ENCODE measurements at places on chromosomes 2 and 18.

DNA sequence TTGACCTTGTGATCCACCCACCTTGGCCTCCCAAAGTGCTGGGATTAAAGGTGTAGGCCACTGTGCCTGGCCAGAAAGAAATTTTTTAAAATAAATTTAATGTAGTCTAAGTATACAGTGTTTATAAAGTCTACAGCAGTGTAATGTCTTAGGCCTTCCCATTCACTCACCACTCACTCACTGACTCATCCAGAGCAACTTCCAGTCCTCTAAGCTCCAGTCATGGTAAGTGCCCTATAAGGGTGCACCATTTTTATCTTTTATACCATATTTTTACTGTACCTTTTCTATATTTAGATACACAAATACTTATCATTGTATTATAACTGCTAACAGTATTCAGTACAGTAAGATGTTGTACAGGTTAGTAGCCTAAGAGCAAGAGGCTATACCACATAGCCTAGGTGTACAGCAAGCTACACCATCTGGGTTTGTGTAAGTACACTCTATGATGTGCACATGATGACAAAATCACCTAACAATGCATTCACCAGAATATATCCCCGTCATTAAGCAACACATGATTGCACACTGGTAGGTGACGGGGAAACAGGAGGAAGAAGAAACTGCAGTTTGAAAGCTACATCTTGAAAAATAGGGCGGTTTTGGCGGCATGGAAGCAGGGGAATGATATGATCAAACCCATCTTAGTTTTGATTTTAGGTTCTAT lies 105.1 kb upstream of the ITGB6 start:
- DNase-seq, result no peak

DNA sequence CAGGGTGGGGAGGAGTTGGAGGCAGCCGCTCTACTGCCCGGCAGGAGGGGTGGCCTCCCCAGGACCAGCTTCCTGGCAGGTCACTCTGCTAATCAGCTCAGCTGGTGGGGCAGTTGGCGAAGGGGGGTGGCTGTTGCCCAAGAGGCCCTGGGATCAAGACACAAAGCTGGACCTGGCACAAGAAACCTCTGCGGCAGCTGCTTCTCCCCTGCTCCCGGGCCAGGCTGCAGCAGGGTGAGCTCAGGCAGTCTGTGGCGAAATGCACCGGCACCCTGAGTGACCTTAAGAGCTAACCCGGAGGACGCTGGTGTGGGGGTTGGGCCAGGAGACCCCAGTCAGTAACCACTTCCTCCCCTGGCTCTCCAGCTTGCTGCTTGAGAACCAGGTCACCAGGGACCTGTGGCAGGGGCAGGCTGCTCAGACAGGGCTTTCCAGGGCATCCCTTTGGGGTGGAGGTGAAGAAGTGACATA lies 31.1 kb downstream of the TOGARAM2 start:
- no peak for DNase-seq

- DNase-seq, result no peak
These were observed 50.9 kb downstream of the MARCO start for GRCh38 chr2:118992740-118993391.

DNA sequence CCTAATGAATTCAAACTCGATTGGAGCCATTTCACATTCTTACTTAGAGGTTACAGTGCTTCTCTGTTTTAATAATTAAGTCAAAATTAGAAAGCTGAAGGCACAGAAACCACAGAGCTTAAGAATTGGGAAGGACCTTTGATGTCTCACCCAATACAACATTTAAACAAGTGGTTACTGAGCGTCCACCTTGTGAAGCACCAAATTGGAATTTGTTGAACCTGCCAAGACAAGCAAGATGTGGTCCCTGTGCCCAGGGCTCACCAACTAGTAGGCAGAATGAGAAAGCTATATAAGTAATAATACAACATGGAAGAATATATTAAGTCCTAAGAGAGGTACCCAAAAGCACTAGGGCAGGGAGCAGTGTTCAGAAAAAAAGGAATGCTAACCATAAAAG lies 64.5 kb upstream of the NPAS2 start:
- DNase-seq, result no peak

DNA sequence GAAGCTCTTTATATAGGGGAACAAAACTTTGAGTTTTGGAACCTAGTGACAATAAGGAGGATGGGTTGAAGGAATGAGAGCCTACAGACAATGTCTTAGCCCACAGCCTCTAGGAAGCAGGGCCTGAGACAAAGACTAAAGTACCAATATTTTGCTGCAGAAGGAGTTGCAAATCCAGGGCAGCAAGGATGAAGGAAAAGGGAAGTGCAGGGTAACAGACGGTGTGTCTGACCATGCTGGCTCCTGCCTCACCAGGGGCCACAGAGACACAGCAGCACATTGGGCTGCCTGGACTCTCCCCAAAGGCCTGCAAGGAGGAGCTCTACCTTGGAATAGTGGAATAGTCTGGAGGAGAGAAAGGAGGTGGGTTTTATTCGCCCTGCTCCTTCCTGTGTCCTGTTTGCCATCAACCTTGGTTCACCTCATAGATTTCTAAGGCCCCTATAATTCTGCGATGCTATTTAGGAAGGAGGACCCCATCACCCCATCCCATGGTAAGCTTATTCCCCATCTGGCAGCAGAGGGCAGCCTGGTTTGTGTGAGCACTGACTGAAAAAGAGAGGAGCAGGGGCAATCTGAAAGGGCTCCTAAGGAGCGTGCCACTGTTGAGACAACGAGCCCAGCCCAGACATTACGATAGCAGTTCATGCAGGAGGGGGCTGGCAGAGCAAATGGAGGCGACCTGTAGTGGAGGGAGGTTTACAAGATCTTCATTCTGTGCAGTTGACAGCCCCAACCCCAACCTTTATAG lies 143.4 kb downstream of the MGAT5 start:
- DNase-seq, result no peak

DNA sequence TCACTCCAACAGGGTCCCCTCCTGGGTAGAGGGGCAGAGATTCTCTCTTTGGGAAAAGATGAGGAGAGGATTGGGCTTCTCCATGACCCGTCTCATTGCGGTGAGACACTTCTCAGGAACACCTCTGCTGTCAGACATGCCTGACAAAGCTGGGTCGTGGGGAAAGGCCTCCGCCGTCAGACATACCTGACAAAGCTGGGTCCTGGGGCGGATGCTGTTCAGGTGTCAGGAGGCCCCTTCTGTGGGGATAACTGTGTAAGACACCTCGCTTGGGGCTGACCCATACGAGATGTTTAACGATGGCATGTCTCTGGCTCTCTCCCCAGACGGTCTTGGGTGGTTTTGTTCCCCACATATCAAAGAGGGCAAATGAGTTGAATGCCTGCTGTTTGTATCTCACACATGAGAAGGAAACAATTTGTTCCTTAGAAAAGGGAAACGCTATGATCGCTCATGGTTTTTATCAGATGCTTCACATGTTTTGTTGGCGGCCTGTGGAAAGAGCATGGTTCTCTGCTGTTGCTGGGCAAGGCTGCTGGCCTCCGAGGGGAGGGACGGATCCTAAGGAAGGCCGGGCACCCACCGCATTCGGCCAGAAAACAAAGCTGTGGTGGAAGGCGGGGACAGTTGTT lies 40.8 kb upstream of the PXDN start:
- no peak for DNase-seq

GRCh38 chr2:237222178-237222577 lies 136.5 kb downstream of the COPS8 start:
- no peak for DNase-seq

DNA sequence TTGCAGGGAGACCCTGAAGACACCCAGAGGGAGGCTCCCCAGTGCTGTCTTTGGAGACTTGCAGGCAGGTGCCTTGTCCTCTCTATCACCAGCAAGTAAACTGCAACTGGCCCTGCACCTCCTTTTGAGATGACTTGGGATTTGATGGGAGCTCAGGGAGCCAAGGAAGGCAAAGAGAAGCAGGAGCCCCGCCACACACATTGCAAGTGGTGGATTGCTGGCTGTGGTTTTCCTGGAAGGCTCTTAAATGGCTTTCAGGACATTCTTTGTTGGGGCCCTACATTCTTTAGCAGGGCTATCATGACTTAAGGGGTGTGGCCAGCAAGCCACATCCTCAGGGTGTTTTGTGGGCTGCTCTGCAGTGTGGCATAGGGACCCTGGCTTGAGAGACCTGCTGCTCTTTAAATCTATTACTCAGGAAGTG lies 39.9 kb upstream of the CDC42EP3 start:
- no peak for DNase-seq

GRCh38 chr2:20657522-20658235 lies 6.8 kb upstream of the HS1BP3 start:
- no peak for DNase-seq

- peak; percentile 25 for DNase-seq
These were observed 283.0 kb downstream of the MYCN start for GRCh38 chr2:16223161-16223840.

DNA sequence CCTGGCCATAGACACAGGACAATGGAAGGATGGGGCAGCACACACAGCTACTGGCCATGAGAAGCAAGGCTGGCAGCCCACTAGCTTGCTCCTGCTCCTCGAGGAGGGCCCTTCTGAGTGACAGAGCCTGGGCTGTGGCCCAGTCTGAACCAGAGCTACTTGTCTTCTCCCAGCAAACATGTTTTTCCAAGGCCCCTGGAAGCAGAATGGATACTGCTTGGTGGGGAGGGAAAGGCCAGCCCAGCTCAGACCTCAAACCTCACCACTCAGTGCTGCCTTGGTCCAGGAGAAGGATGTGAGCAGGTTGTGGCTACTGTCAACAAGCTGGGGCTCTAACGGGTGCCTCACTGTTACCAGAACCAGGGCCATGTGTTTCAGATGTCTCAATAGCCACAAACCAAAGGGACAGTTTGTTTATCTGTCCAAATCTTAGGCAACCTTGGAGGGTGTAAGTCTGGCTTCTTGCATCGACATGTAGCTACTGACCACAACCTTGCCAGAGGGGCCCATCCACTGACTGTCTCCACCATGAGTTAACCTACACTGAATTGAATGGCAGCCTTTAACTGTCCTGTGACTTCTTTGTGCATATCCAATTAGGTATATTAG lies 98.6 kb downstream of the TGFA start:
- DNase-seq, result no peak

GRCh38 chr18:12315911-12316310 lies 7.9 kb downstream of the TUBB6 start:
- DNase-seq, result no peak

DNA sequence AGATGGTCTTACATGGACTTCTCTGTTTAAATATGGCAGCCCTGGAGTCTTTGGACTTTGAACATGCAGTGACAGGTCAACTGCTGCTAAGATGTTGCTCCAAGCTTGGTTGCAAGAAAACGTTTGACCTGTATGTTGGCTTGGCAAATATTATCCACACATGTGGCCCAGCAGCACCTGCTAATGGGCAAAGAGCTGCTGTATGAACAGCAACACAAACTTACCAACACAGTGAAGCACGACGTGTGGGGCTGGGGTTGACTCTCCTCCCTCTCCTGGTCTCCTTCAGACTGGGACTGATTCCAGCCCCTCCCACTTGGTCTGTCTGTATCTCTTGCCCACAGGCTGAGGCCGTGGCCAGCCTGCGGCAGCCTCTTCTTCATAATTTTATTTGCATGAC lies 3.8 kb downstream of the KCNE4 start:
- no peak for DNase-seq

DNA sequence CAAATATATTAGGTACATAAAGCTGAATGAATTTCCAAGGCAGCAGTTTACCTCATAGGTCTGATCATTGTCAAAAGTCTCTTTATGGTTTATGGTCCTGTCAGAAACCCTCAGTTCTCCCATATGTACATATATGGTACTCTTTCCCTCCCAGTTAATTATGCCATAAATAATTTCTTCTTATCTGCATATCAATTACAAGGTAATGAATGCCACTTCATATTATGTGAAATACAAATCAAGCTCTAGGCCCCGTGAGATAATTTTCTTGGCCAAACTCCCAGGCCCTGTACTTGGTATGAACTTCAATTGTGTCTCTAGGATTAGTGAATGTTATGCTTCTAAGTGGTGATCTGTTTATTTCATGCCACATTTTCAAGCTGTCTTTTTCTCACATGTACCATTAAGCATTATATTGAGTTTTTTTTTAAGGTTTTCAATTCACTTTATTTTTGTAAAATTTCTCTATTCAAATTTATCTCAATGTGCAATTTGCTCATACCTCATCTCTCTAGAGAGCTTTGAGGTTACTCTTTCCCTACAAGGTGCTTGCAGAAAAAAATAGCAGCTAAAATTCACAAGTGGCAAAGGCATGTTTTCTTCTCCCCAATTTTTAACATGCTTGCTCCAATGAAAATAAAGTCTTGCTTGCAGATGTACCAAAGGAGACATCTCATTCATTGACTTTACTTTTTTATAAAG lies 430.6 kb upstream of the VRK2 start:
- no peak for DNase-seq

- no peak for DNase-seq
These were observed 47.1 kb downstream of the KCNG3 start for GRCh38 chr2:42446503-42447271.
